Right hindlimb (tissue), 1 donor: ENCODE measurements at places on chromosomes 2 and 18.

- no peak for DNase-seq
Measured at GRCh38 chr2:202014318-202014717, 19.3 kb upstream of the FZD7 start.

GRCh38 chr2:118668431-118669424, 178.7 kb downstream of the EN1 start:
- DNase-seq: no peak

DNA sequence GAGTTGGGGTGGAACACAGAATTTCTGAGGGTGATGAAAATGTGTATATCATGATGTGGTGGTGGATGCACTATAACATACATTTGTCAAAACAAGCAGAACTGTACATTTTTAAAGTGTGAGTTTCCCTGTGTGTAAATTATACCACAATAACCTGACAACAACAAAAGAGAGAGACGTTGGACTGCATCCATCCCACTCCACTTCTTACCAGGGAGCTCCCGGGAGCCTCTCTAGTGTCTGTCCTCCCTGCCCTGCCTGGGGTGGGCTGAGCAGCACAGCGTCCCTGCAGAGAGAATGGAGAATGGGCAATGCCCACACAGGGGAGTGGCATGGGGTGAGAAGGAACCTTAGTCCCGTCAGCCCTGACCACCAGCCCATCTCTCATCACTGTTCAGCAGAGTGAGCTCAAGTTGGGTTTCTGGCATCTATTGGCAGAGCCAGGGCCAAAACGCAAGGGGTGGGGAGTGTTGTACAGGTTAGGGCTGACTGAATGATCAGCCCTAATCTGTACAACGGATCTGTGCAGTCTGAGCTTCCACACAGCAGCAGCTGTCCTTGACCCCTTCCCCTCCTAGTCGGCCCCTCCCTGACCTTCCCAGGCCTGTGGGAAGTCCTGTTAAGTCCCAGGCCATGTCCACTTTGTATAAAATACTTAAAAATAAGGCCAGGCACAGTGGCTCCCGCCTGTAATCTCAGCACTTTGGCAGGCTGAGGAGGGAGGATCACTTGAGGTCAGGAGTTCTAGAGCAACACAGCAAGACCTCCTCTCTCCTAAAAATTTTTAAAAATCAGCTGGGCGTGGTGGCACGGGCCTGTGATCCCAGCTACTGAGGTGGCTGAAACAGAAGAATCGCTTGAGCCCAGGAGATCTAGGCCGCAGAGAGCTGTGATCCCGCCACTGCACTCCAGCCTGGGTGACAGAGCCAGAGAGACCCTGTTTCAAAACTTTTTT, 3.3 kb upstream of the PROC start:
- DNase-seq: no peak

GRCh38 chr2:150909090-150909489, 352.6 kb downstream of the RBM43 start:
- DNase-seq: no peak

DNA sequence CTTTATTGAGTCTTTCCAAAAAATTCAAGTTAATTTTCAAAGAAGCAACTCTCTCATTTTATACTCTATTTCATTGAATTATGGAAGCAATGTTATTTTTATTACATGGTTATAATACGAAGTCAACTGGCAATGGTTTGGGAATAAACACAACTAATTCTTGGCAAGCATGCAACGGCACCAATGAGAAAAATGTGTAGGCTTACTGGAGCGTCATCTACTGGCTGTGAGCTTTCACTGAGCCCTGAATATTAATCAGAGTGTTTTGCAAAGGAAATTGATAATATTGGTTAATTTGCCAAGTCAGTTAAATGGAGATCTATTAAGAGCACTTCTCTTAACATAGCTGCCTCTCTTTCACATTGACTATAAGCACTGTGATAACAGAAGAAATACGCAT, 163.9 kb downstream of the IKZF2 start:
- DNase-seq: no peak
